ENCODE measurements at places on chromosomes 7 and 10.

DNA sequence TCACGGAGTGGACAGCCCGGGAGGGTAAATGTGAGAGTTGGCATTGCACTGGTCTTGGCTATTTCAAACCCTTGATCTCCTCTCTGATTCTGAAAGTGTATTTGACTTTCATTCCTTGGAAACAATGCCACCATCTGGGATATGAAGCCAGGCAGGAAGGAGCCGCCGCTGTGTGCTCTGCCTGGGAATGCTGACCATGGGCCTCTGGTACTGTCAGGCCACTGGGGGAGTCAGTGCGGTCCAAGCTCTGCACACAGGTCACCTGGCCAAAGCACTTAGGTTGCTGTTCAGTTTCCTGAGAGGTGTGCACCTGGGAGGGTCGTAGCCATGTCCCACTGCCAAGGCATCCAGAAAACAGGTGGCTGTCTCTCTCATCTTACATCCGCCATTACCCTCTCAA is 68.5 kb upstream of the SHH start:
- DNase-seq, result no peak

DNA sequence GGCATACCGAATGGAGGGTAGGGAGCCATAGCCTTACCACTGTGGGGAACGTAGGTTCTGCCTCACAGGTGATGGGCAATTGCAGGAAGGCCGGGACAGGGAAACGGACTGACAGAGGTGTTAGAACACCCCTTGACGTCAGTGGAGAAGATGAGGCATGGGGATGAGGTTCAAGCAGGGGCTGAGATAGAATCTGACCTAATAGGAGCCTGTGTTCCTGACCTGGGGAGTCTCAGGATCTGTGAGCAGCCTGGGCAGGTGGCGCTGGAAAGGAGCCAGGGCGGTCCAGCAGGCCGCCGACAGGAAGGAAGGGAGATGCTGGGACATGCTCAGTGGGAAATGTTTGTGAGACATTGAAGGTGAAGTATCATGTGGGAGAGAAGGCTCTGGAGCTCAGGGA is 109.4 kb downstream of the WDFY4 start:
- DNase-seq, result no peak

DNA sequence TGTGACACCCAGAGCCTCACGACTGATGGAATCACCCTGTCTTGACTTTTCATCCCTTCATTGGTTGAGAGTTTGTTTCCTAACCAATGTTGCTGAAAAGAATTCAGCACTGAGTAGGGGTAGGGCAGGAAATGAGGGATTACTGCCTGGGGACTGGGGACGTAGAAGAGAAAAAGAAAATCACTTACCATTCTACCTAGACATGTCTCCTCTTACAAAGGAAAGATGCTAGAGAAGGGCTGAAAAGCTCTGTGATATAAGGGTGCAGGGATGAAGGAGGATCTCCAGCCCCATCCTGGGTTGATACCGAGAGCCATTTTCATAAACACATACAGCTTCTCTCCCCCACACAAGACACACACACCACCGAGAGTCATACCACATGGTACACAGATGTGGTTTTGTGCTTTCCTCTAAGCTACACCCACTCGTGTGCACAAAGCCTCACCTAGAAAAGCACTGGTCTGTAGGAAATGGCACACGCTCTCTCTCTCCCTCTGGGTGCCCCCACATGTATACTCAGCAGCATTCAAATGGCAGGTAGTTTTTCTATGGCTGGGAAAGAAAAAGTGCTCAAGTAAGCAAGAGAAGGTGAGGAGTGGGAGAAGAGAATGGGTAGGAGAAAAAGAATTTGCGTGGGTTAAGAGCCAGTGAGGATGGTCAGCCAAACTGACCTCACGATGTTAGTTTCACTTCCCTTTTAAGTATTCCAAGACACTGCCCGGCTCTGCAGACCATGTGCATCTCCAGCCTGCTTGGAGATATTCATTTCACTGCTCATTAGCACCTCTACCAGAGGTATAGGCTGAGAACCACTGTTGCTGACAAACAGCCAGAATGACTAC is 85.8 kb downstream of the CALD1 start:
- DNase-seq, result no peak

DNA sequence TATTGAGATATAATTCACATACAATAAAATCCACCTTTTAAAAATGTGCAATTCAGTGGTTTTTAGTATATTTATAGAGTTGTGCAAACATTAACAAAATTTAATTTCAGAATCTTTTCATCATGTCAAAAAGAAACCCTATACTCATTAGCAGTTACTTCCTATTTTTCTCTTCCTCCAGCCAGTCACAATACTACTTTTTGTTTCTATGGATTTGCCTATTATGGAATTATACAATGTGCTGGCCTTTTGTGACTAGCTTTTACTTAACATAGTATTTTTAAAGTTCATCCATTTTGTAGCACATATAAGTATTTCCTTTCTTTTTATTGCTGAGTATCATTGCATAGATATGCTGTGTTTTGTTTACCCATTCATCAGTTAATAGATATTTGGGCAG is 199.9 kb upstream of the IMMP2L start:
- DNase-seq, result no peak

GRCh38 chr10:63549810-63550209 is 28.6 kb downstream of the REEP3 start:
- no peak for DNase-seq

DNA sequence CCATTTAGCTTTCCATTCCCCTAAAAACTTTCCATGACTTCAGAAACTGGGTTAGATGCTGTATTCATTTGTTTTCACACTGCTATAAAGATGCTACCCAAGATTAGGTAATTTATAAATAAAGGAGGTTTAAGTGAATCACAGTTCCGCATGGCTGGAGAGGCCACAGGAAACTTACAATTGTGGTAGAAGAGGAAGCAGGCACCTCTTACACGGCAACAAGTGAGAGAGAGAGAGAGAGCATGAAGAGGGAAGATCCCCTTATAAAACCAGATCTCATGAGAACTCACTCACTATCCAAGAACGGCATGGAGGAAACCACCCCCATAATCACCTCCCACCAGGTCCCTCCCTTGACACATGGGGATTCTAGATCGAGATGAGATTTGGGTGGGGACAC is 336.8 kb downstream of the TFEC start:
- DNase-seq, result no peak
